CD4-positive, CD25-positive, alpha-beta regulatory T cell (primary cell): ENCODE measurements at places on chromosomes 6 and 20.

GRCh38 chr20:6566821-6567220, 200.7 kb upstream of the BMP2 start:
- DNase-seq = no peak

- no peak for DNase-seq
These were observed 50.3 kb downstream of the DEK start for GRCh38 chr6:18214003-18214402.

GRCh38 chr20:59192533-59192896, 28.9 kb downstream of the ZNF831 start:
- DNase-seq = no peak

DNA sequence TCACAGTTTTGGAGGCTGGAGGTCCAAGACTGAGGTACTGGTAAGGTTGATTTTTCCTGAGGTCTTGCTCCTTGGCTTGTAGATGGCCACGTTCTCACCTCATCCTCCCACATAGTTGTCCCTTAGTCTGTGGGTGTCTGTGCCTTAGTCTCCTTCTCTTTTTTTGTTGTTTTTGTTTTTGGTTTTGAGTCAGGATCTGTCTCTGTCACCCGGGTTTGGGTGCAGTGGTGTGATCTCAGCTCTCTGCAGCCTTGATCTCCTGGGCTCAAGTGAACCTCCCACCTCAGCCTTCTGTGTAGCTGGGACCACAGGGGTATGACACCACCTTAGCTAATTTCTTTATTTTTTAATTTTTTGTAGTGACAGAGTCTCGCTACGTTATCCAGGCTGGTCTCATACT, 245.2 kb downstream of the PHACTR1 start:
- DNase-seq = no peak

DNA sequence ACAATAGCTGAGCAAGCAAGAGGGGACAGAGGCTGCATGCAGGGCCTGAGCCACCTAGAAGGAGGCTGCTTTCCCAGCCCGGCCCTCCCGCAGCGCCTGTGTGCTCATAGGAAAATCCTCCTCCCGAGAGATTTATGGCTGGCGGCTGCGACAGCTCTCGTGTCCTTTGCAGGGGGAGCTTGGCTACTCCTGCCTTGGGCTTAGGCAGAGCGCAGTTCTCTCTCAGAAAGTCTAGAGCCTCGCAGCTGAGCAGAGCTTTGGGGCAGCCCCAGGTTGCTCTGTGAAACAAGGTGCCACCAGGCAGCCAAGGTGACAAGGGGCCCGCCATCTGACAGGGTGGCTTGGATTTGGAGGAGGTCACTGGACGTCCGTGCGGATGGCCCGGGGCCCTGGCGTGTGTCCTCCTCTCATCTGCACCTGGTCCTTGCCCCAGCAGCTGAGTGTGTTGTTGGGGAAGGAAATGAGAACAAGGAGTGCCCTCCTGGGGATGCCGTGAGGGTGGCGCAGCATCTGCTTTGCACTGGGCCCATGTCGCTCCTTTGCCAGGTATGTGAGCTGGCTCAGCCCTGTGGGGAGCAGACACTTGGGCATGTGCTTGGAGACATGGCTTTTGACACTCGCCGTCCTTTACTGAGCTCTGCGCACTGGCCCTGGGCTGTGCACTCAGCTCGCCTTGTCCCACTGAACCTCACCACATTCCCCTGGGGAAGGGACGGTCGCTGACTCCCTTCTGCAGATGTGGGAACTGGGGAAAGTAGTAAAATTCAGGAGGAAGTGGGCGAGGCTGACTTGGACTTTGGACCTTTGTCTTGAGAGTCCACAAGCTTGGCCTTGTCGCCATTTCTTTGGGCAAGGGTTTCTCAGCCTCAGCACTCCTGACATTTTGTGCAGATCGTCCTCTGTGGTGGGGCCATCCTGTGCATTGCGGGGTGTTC, 41.9 kb downstream of the EDN3 start:
- no peak for DNase-seq

DNA sequence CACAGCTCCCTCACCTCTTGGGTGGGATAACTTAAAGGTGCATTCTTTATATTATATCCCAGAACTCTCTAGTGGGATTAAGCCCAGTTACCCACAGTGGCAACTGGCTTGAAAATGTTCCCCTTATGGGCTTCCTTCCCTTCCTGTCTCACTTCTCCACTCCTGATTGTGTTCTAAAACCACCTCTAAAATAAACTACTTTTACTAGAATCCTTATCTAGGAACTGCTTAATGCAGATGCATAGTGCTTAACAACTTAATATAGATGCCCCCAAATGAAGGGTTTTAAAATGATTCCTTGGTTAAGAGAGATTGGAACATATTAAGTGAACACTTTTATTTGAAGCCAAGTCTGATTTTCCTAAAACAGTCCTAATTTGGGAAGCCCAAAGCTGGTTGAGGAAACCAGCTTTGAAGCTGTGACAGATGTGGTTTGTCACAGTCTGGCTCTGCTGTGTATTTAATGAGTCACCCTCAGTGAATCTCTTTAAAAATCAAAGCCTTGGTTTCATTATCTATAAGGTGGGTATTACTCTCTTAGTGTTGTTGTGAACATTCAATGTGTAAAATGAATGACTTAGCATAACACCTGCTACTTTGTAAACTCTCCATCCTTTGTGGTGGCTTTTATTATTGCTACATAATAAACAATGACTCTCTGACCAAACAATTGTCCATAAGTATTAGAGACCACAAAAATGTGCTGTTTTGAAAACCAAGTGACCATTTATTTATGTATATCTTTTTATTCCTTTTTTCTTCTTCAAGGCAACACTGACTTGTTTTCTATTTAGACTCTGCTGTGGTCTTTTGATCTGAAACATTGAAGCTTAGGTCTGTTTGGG, 24.4 kb downstream of the PLCB1 start:
- DNase-seq = no peak
